ENCODE measurements at places on chromosomes 1 and 21. TPM values are rescaled to one million over a fixed set of nuclear protein-coding genes. Genes with fewer than 3 reads are reported as not detected.
A peak's percentile ranks its signal among the peaks of the same experiment; 100 is the strongest.

GRCh38 chr1:208600456-208601190 lies 356.4 kb upstream of the PLXNA2 start:
- no peaks in the 10 kb centered on the region for H3K27me3 ChIP-seq
- no peaks in the 10 kb centered on the region for H3K4me1 ChIP-seq
- no peak overlapping the region for H3K27ac ChIP-seq
- no peak for DNase-seq
- no peak overlapping the region for H3K4me3 ChIP-seq
- H3K36me3 ChIP-seq: no peaks in the 10 kb centered on the region

- H3K4me1 ChIP-seq: no peaks in the 10 kb centered on the region
- DNase-seq: no peak
- H3K36me3 ChIP-seq: no peaks in the 10 kb centered on the region
- H3K27me3 ChIP-seq: no peaks in the 10 kb centered on the region
- no peak overlapping the region for H3K27ac ChIP-seq
Observed at GRCh38 chr1:85220756-85221201, 20.0 kb upstream of the SYDE2 start.

GRCh38 chr1:77434967-77435366 lies 153.1 kb downstream of the AK5 start:
- no peaks in the 10 kb centered on the region for H3K27me3 ChIP-seq
- H3K4me3 ChIP-seq: no peak overlapping the region
- no peak for DNase-seq
- H3K27ac ChIP-seq: no peak overlapping the region
- H3K36me3 ChIP-seq: no peaks in the 10 kb centered on the region
- H3K4me1 ChIP-seq: no peaks in the 10 kb centered on the region

RUNX1 gene
- 23.0 TPM for total RNA-seq

GRCh38 chr1:15573477-15573876 lies 11.4 kb downstream of the AGMAT start:
- H3K27me3 ChIP-seq: no peaks in the 10 kb centered on the region
- no peaks in the 10 kb centered on the region for H3K4me1 ChIP-seq
- H3K36me3 ChIP-seq: no peaks in the 10 kb centered on the region
- DNase-seq: no peak
- no peak overlapping the region for H3K4me3 ChIP-seq

- H3K27ac ChIP-seq: no peak overlapping the region
- H3K36me3 ChIP-seq: no peaks in the 10 kb centered on the region
- no peaks in the 10 kb centered on the region for H3K27me3 ChIP-seq
- no peak overlapping the region for H3K4me3 ChIP-seq
Observed at GRCh38 chr1:51321924-51322280, 8.5 kb downstream of the TTC39A start.

RIMKLA gene
- 1.4 TPM for total RNA-seq

DNA sequence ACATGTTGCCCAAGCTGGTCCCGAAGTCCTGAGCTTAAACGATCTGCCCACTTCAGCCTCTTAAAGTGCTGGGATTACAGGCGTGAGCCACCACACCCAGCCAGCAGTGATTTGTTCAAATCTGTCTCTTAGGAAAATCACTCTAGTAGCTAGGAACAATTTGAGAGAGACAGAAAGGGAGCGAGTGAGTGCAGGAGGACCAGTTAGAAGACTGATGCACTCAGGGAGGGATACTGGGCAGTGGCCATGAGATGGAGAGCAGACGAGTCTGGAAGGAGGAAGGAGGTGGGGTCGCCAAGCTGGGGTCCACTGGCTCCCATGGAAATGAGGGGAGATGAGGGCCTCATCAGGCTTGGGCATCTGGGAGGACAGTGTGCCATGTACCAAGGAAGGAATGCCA lies 23.6 kb upstream of the SSBP3 start:
- no peak overlapping the region for H3K27ac ChIP-seq
- DNase-seq: no peak
- H3K36me3 ChIP-seq: no peaks in the 10 kb centered on the region
- no peak overlapping the region for H3K4me3 ChIP-seq
- no peaks in the 10 kb centered on the region for H3K27me3 ChIP-seq
- no peaks in the 10 kb centered on the region for H3K4me1 ChIP-seq

DNA sequence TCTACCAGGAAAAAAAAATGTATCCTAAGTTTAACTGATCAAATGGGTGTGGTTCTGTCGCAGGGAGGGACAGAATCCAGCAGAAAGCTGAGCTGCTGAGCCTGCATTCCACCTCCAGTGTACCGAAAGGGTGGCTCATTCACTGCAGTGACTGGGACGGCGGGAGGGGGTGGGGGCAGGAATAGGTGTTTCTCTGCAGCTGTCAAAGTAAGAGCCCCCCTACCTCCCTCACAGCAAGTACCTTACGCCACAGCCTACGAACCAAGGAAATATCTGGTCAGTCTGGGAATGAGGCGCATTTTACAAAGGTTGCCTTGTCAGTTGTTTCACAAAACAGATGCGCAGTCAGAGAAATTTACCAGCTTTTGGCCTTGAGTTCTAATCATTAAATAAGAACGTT lies 1.7 kb downstream of the S100B start:
- H3K36me3 ChIP-seq: no peaks in the 10 kb centered on the region
- no peak overlapping the region for H3K4me3 ChIP-seq
- H3K27ac ChIP-seq: no peak overlapping the region
- H3K4me1 ChIP-seq: no peaks in the 10 kb centered on the region

GRCh38 chr1:16248603-16249516 lies 11.9 kb upstream of the CPLANE2 start:
- H3K4me3 ChIP-seq: no peak overlapping the region
- peak overlapping the region; percentile 83 for H3K27ac ChIP-seq
- H3K36me3 ChIP-seq: no peaks in the 10 kb centered on the region
- peak; percentile 94 for DNase-seq
- H3K4me1 ChIP-seq: peaks cover 16% of the 10 kb centered on the region
- H3K27me3 ChIP-seq: no peaks in the 10 kb centered on the region

- H3K36me3 ChIP-seq: no peaks in the 10 kb centered on the region
- peak overlapping the region; percentile 53 for H3K27ac ChIP-seq
- no peak overlapping the region for H3K4me3 ChIP-seq
Observed at GRCh38 chr1:22814176-22815042, 103.8 kb downstream of the EPHB2 start.

DNA sequence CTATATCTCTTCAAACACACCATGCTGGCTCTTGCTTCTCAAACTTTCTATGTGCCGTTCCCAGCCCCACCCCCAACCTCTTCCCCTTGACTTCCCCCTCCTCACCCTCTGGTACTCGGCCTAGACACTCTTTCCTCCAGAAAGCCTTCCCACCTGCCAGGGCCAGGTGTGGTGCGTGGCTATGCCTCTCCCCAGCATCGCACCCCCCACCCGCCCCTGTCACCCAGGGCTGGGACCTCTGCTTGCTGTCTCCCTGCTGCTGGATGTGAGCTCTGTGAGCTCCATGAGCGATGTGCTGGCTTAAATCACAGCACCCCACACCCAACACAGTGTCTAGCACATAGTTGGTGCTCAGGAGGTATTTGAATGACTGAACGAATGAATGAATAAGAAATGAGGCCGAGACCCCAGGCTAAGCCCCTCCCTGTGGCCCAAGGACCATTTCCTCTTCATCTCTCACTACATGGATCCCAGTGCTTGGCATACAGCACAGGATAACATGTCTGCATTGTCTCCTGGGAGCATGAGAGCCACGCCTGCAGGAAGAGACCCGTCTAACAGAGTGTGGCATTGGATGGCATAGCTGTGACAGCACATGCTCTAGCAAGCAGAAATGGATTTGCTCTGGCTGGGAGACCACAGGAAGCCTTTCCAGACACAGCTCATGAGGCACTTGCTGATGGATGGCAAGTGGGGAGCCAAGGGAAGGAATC lies 19.7 kb downstream of the TNNT2 start:
- no peaks in the 10 kb centered on the region for H3K4me1 ChIP-seq
- no peak overlapping the region for H3K27ac ChIP-seq
- H3K27me3 ChIP-seq: no peaks in the 10 kb centered on the region

DNA sequence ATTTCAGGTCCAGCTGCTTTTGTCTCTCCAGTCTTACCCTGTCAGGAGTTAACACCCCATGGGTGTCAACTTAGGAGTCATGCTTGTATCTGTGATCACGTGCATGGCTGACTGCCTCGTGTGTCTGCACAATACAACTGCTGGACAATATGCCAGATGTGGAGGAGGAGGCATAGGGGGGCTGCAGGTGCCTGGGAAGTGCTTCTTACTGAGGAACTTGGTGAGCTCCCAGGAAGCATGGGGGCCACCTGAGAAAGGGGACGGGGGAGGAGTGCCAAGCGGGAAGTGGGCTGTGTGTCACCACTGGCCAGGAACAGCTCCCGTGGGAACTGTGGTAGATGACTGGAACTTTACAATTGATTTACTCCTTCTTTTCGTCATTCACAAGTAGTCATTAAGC lies 9.5 kb downstream of the RHEX start:
- no peaks in the 10 kb centered on the region for H3K27me3 ChIP-seq
- no peak overlapping the region for H3K27ac ChIP-seq
- DNase-seq: no peak
- H3K36me3 ChIP-seq: no peaks in the 10 kb centered on the region
- H3K4me3 ChIP-seq: no peak overlapping the region

KCNJ9 gene
- total RNA-seq: 0.51 TPM

GRCh38 chr1:28663871-28664470 lies 4.6 kb upstream of the GMEB1 start:
- H3K4me3 ChIP-seq: no peak overlapping the region
- H3K4me1 ChIP-seq: peaks cover 8% of the 10 kb centered on the region
- H3K27ac ChIP-seq: no peak overlapping the region
- H3K27me3 ChIP-seq: no peaks in the 10 kb centered on the region

UBE4B gene
- 49.0 TPM for total RNA-seq

GRCh38 chr1:156845055-156845952 lies 13.6 kb downstream of the INSRR start:
- DNase-seq: no peak
- H3K4me1 ChIP-seq: no peaks in the 10 kb centered on the region
- no peak overlapping the region for H3K27ac ChIP-seq
- no peaks in the 10 kb centered on the region for H3K36me3 ChIP-seq

DNA sequence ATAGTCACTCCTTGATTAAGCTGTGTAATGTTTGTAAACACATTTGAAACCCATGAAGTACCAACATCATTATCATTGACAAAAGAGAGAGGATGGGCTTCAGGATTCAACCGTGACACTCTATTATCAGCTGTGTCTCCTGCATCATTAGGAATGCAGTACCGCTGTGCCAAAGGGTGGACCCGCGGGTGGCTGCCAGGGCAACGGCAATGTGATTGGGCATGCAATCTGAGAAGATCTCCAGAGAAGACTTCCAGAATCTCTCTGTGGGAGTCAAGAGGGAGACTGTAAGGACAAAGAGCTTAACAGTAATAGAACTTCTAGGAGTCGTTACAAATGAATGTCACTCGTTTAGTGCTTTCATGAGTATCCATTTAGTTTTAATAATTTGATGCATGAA lies 97.9 kb downstream of the USH2A start:
- no peaks in the 10 kb centered on the region for H3K4me1 ChIP-seq
- no peaks in the 10 kb centered on the region for H3K27me3 ChIP-seq
- no peak overlapping the region for H3K27ac ChIP-seq
- DNase-seq: no peak
- no peaks in the 10 kb centered on the region for H3K36me3 ChIP-seq

DNA sequence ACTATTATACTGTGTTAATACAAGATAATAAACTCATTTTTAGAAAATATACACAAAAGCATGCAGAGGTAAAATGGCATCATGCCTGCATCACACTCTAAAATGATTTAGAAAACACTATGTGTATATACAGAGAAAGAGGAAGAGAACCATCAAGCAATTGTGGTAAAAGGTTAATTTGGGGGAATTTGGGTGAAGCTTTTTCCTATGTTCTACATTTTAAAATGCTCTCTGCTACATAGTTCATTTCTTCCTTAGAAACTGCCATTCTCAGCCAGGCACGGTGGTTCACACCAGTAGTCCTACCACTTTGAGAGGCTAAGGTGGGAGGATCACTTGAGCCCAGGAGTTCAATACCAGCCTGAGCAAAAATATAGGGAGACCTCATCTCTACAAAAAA lies 44.1 kb downstream of the GON4L start:
- H3K27ac ChIP-seq: no peak overlapping the region
- no peaks in the 10 kb centered on the region for H3K27me3 ChIP-seq
- no peaks in the 10 kb centered on the region for H3K4me1 ChIP-seq
- peaks cover 5% of the 10 kb centered on the region for H3K36me3 ChIP-seq
- no peak for DNase-seq

DNA sequence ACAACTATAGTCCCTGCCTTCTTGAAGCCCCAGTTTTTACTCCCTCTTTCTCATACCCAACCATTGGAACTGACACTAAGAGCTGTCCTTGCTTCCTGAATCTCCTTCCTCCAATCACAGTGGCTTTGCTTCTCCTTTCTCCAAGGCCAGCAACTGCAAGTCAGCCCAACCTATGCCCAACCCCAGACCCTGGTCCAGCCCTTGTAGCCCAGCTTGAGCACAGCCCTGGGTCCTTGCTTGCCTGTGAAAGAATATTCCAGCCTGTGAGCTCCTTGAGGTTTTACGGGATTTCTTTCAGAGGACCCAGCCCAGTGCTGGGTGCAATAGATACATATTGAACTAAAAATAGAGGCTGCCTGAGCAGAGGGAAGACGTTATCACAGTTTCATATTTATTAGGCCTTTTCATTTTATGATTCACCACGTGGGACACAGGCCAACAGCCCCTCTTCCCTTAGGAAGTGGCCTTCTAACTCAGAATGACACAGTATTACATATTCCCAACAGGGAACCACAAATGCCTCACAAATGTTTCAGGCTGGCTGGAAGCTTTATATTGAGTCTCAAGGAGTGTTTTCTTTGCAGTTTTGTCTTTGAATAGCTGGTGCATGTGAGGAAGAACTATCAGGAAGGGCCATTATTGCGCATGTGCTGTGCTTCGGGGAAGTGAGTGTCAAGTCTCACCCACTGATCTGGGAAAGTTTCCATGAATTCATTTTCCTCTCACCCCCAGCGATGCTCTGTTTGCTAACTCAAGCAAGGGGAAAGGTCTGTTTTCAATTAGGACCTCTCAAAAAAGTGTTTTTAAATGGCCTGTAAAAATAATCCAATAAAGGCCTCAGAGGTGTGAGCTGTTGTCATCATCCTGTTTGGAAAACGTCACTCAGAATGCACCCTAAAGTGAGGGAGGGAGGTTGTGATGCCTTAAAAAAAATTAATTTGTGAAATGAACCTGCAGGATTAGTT lies 92.3 kb upstream of the NFIA start:
- H3K4me1 ChIP-seq: no peaks in the 10 kb centered on the region
- H3K36me3 ChIP-seq: no peaks in the 10 kb centered on the region
- H3K27me3 ChIP-seq: no peaks in the 10 kb centered on the region
- H3K27ac ChIP-seq: peak overlapping the region; percentile 5

VCAM1 gene
- total RNA-seq: 2.9 TPM

GRCh38 chr1:79726321-79726720 lies 719.8 kb upstream of the ADGRL4 start:
- H3K27me3 ChIP-seq: no peaks in the 10 kb centered on the region
- no peaks in the 10 kb centered on the region for H3K4me1 ChIP-seq
- H3K4me3 ChIP-seq: no peak overlapping the region
- peak overlapping the region; percentile 29 for H3K27ac ChIP-seq
- H3K36me3 ChIP-seq: no peaks in the 10 kb centered on the region
- no peak for DNase-seq

DNA sequence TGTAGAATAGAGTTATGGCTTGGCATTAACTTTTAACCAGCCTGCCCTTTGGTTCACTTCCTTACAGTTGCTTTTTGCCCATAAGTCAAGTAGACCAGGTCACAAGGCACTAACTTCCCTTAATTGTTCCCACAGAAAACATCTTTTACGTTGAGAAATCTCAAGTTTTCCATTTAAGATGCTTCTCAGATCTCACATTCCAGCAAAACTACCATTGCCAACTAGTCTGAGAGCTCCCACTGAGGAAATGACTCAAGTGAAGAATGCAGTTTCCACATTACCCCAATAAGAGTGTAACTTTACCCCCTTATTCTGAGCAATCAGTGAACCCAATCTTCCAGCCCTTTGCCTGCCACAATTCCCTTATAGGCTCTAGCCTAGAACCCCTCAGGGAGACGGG lies 502.2 kb upstream of the OLFM3 start:
- H3K4me3 ChIP-seq: no peak overlapping the region
- no peak overlapping the region for H3K27ac ChIP-seq
- H3K36me3 ChIP-seq: no peaks in the 10 kb centered on the region
- DNase-seq: no peak

Measured in prostate gland (tissue), 2 donors.